Omental fat pad (tissue), 4 donors: ENCODE measurements at places on chromosomes 7 and 10. TPM values are rescaled to one million over a fixed set of nuclear protein-coding genes. Genes with fewer than 3 reads are reported as not detected.

DNA sequence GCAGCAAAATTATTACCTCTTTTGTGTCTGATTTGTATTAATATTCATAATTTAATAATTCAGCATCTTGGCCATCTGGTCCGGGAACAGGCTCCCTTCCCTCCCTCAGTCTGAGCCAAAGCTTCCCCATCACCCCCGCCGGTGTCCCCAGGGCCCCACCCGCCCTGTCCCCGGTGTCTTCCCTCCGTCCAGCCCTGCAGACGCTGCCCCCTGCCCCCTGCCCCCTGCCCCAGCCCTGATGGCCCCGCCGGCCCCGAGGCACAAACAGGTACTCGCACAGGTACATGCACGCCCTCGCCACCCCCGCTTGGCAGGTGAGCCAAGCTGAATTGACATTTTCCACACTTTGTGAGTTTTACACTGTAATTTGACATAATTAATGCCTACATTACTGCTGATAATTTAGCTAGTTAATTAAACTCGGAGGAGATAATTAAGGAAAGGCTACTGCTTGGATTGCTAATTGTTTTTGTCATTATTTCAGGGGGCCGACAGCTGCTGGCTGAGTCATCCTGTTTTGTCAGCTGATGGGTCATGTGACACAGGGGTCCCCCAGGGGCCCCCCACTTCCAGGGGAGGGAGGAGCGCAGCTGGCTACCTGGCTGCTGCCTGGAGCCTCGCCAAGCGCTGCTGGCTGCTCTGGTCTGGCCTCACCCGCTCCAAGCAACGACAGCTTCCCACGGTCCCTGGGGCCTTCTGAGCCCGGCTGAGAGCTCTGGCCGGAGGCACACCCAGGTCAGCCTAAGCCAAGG lies 36.6 kb downstream of the MICALL2 start:
- no peak for DNase-seq

Gene C10orf105
- total RNA-seq = 0.24 TPM

Gene CD36
- total RNA-seq = 4,046 TPM

GRCh38 chr10:101725296-101726114 lies 30.5 kb upstream of the FBXW4 start:
- DNase-seq = no peak

Gene IDI2
- not detected for total RNA-seq

Gene NUTM2D
- 2.7 TPM for total RNA-seq

Gene GPR22
- not detected for total RNA-seq

Gene STAMBPL1
- total RNA-seq = 14.4 TPM

DNA sequence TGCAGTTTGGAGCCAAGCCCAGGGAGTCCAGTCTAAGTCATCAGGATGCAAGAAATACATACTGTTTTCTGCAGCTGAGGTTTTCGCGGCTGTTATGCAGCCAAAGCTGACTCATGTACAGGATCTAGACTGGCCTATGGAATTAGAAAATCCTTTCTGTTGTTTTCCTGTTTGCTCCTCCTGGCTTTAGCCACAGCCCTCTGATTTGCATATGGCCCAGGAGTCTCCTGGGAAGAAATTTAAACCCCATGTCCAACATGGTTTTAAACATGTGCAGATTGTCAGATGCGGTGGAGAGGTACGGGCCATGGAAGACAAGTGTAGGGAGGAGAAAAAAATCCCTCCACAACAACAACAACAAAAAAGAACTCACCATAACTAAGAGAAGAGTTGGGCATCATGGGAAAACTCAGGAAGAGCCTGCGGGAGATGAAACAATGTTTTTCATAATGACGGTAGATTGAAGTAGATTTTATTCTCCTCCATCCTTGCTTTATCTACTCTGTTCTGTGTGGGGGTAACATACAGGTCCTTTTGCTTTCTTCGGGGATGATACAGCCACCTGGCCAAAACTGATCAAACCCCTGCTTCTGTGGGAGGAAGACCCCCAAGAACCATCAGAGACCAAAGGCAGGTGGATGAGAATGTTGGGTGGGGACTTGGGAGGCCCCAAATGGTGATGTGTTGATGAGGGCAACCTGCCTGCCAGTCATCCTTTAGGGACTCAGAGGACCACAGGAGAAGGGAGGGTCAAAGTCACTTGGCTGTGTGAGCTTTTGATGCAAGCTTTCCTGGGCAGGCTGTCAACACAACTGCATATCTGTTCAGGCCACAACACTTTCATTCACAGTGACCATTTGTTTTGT lies 29.8 kb upstream of the GNA12 start:
- no peak for DNase-seq

DNA sequence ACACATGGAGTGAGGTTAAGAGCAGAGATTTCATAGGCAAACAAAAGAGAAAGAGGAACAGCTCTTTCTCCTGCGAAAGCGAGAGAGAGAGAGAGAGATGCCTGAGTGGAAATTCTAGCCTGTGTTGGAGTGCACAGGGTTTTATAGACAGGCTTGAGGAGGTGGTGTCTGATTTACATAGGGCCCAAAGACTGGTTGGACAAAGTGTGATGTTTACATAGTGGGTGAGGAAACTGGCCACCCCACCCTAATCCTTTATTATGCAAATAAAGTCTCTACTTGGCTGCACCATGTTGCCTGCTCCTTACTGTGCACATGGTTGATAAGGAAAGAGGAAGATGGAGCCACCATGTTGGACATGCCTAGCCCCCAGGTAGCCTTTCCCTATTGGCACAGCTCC lies 967.8 kb upstream of the SORCS1 start:
- DNase-seq = no peak

Gene CTAGE6
- total RNA-seq = not detected

GRCh38 chr10:116526219-116526618 lies 19.5 kb upstream of the PNLIP start:
- DNase-seq = no peak

Gene OR2A25
- not detected for total RNA-seq

DNA sequence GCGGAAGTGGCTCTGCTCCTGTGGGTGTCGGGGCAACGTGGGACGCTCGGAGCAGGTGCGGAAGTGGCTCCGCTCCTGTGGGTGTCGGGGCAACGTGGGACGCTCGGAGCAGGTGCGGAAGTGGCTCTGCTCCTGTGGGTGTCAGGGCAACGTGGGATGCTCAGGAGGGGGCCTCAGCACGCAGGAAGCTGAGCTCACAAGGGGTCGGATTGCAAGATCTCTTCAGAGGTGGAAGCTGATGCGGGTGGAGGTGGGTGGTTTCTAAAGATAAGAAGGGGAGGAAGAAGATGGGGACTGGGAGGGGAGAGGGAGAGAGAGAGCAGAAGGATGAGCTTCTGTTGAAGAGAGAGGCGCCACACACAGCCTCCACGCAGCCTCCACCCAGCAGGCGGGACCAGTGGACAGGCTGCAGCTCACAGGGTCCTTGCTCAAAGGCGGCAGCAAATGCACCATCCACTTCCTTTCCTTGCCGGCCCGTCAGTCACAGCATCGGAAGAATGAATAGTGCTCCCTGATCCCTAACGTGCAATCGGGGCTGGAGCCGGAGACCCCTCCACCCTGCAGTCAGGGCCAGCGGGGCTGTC lies 78.7 kb downstream of the PTPRN2 start:
- DNase-seq = no peak

Gene CALML3
- not detected for total RNA-seq

DNA sequence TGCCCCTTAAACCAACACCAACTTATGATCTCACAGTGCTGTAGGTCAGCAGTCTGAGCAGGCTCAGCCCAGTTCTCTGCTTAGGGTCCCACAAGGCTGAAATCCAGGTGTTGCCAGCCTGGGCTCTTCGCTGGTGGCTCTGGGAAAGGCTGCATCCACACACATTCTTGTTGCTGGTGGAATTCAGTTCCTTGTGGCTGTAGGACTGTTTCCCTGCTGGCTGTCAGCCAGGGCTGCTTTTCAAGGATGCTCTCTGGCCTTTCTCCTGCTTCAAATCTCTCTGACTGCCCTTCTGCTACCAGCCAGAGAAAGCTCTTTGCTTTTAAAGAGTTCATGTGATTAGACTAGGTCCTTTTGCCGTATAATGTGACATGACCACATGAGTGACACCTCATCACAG lies 15.3 kb downstream of the POLL start:
- no peak for DNase-seq

Gene PLAU
- total RNA-seq = 7.3 TPM

- DNase-seq = no peak
Measured at GRCh38 chr7:30390736-30391636, 87.6 kb downstream of the NOD1 start.

GRCh38 chr7:99794585-99795502 lies 10.9 kb upstream of the CYP3A4 start:
- no peak for DNase-seq

DNA sequence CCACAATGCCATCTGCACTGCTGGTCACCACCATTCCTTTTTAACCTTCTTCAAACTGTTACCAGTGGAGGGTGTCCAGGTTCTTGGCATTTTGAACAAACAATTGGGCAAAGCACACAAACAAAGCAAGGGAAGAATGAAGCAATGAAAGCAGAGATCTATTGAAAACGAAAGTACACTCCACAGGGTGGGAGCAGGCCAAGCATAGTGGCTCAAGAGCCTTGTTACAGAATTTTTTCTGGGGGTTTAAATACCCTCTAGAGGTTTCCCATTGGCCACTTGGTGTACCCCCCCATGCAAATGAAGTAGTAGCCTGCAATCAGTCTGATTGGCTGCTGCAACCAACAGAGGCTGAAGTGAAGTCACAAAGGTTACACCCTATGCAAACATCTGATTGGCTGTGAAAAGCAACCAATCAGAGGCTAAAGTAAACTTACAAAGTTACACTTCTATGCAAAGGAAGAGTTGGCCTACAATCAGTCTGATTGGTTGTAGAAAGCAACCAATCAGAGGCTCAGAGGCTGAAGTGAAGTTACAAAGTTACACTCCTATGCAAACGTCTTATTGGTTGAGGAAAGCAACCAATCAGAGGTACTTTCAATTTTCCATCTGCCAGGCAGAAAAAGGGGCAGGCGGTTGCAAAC lies 103.2 kb upstream of the WAC start:
- no peak for DNase-seq
